Sigmoid colon (tissue), 7 donors: ENCODE measurements at places on chromosomes 13 and 19. TPM values are rescaled to one million over a fixed set of nuclear protein-coding genes. Genes with fewer than 3 reads are reported as not detected.

- no peaks in the 10 kb centered on the region for H3K4me1 ChIP-seq
- no peak for DNase-seq
- no peak overlapping the region for H3K27ac ChIP-seq
- no peaks in the 10 kb centered on the region for H3K27me3 ChIP-seq
- H3K36me3 ChIP-seq = no peaks in the 10 kb centered on the region
- H3K4me3 ChIP-seq = no peak overlapping the region
These were observed 28.4 kb downstream of the TMTC4 start for GRCh38 chr13:100646030-100646673.

GRCh38 chr19:17842663-17843291, 5.0 kb downstream of the JAK3 start:
- H3K27ac ChIP-seq = no peak overlapping the region
- H3K4me3 ChIP-seq = peak overlapping the region; percentile 33
- no peaks in the 10 kb centered on the region for H3K36me3 ChIP-seq
- peaks cover 5% of the 10 kb centered on the region for H3K27me3 ChIP-seq
- H3K4me1 ChIP-seq = no peaks in the 10 kb centered on the region

DNA sequence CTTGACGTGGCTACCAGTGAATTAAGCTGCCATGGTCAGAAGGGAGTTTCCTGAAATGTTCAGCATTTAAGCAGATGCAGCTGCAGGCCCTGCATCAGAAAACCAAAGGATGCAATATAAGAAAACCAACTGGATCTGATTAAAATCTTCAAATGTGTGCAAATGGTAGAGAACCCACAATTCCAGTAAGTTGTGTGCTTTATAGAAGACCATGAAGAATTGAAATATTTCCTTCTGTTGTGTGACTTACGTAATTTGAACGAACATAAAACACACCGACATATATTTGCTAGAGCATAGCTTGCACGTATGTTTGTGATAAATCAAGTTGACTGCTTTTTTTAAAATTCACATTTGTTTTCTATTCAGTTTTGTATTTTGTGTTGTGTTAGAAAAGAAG, 191.4 kb downstream of the COL4A1 start:
- no peak overlapping the region for H3K27ac ChIP-seq
- no peaks in the 10 kb centered on the region for H3K36me3 ChIP-seq
- DNase-seq = no peak
- H3K4me1 ChIP-seq = no peaks in the 10 kb centered on the region
- no peak overlapping the region for H3K4me3 ChIP-seq

The STOML3 gene
- not detected for total RNA-seq

The UTP14C gene
- total RNA-seq = 16.1 TPM

The TMEM221 gene
- total RNA-seq = not detected

GRCh38 chr13:71774863-71775262, 92.1 kb downstream of the DACH1 start:
- H3K27ac ChIP-seq = no peak overlapping the region
- no peaks in the 10 kb centered on the region for H3K4me1 ChIP-seq
- H3K27me3 ChIP-seq = no peaks in the 10 kb centered on the region
- DNase-seq = no peak
- no peak overlapping the region for H3K4me3 ChIP-seq
- H3K36me3 ChIP-seq = no peaks in the 10 kb centered on the region

The CLC gene
- not detected for total RNA-seq

DNA sequence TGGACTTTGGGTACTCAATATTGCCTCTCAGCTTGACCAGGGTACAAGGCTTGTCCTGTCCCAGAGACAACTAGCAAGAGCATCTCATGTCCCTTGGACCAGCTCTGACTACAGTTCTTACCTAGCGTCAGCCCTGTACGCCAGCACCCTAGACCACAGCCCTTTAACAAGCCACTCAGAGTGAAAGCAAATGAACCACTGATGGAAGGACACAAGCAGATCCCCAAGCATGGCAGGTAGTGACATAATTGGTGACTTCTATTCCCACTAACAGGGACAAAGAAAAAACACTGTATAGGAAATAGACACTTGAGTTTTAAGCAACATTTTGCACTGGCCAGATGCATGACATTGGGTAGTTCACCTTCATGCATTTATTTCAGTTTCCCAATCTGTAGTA, 8.8 kb upstream of the LRCH1 start:
- H3K27ac ChIP-seq = no peak overlapping the region
- H3K27me3 ChIP-seq = no peaks in the 10 kb centered on the region
- DNase-seq = no peak
- H3K36me3 ChIP-seq = no peaks in the 10 kb centered on the region

The CELF5 gene
- 0.36 TPM for total RNA-seq

The NLRP4 gene
- total RNA-seq = not detected

The FXYD1 gene
- 45.7 TPM for total RNA-seq

The RAB3A gene
- total RNA-seq = 0.66 TPM

GRCh38 chr19:7933828-7934725, 8.1 kb upstream of the CTXN1 start:
- H3K4me1 ChIP-seq = no peaks in the 10 kb centered on the region
- no peaks in the 10 kb centered on the region for H3K27me3 ChIP-seq
- no peak overlapping the region for H3K4me3 ChIP-seq
- DNase-seq = peak; percentile 63

DNA sequence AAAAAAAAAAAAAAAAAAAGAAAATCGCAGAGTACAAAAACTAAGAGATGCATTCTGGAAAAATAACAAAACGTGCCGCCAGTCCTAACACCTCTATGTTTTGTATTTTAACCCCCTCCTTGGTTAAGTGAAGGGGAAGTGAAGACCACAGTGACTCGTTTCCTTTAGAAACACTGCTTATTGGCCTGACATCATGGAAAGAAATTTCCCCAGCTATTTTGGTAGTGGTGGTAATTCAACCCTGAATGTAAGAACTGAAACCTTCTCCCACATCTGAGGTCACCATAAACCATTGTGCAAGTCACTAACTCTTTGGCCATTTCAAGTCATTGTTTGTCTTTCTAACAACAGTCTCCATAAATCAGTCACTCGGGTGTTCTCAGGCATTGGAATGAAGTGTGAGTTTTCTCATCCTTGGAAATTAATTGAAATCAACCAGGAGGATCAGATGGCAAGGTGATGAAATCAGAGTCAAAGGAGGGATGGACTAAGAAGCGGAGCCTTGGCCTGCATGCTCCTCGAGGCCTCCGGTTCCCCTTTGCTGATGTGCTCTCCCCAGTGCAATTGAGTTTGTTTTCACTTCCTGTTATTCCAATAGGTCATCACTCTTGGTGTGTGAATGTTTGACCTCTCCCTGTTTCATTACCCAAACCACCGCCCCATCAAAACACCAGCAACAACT, 443.9 kb downstream of the FGF9 start:
- no peak overlapping the region for H3K4me3 ChIP-seq
- no peaks in the 10 kb centered on the region for H3K4me1 ChIP-seq
- no peak for DNase-seq
- no peaks in the 10 kb centered on the region for H3K36me3 ChIP-seq
- H3K27ac ChIP-seq = no peak overlapping the region
- no peaks in the 10 kb centered on the region for H3K27me3 ChIP-seq

The ICAM3 gene
- 3.9 TPM for total RNA-seq

DNA sequence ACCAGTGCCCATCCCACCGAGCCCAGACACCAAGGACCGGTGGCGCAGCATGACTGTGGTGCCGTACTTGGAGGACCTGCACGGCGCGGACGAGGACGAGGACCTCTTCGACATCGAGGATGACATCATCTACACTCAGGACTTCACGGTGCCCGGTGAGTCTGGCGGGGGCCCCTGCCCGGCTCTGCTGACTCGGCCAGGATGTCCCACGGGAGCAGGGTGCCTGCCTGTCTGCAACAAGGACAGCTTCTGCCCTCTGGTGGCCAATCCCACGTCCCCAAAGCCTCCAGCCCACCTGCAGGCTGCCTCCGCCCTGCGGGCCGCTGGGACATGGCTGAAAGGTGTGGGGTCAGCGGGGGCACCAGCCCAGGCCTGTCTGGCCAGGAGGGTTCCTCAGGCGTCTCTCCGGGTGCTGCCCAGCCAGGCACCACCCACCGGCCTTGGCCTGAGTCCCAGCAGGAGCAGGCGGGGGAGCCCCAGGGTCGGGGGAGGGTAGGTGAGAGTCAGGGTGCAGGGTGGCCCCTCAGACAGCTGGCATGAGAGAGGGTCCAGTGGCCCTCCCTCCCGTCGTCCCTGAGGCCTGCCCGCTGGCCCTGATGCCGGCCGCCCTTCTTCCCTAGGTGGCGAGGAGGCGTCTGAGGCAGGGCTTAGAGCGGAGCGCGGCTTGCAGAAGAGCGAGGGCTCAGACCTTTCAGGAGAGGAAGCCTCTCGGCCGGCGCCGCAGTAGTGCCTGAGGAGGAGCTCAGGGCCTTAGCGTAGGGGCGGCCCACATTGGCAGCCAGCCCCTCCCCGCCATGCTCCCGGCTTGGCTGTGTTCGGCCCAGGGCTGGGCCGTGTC, 14.6 kb downstream of the CBARP start:
- no peaks in the 10 kb centered on the region for H3K27me3 ChIP-seq
- H3K27ac ChIP-seq = no peak overlapping the region
- no peak for DNase-seq

DNA sequence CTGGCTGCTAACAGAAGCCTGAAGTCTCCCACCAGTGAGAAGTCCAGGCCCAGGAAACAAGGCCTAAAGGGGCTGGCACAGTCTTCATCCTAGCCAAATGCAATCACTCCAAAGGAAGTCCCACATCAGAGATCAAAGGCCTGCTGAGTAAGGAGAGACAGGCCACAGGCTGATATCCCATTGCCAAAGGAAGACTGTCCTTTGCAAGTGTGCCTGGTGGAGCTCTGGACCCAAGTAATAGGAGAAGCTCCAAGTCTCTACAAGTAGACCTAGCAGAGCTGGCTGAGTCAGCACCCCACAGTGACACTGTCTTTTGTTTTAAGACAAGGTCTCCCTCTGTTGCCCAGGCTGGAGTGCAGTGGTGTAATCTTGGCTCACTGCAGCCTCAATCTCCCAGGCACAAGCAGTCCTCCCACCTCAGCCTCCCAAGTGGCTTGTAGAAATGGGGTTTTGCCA, 4.5 kb downstream of the DBP start:
- H3K4me3 ChIP-seq = no peak overlapping the region
- no peak for DNase-seq
- H3K4me1 ChIP-seq = no peaks in the 10 kb centered on the region
- peak overlapping the region; percentile 93 for H3K27ac ChIP-seq
- no peaks in the 10 kb centered on the region for H3K36me3 ChIP-seq

The SPRY2 gene
- 33.5 TPM for total RNA-seq

The ZNF470 gene
- total RNA-seq = 5.0 TPM

- no peaks in the 10 kb centered on the region for H3K36me3 ChIP-seq
- no peaks in the 10 kb centered on the region for H3K27me3 ChIP-seq
- DNase-seq = no peak
- no peaks in the 10 kb centered on the region for H3K4me1 ChIP-seq
- H3K4me3 ChIP-seq = no peak overlapping the region
- no peak overlapping the region for H3K27ac ChIP-seq
These were observed 170.6 kb upstream of the TSC22D1 start for GRCh38 chr13:44746690-44747089.

DNA sequence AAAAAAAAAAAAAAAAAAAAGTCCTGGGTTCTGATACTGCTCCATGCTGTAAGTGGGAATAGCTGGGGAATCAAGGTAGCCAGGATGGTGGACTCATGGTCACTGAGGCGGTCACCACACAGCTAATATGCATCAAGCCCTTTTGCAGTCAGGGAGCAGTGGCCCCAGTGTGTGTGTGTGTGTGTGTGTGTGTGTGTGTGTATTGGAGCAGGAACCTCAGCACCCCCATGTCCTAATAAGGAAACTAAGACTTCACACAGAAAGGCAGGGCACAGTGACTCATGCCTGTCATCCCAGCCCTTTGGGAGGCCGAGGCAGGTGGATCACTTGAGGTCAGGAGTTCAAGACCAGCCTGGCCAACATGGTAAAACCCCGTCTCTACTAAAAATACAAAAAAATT, 12.0 kb downstream of the B3GNT3 start:
- DNase-seq = no peak
- H3K27ac ChIP-seq = no peak overlapping the region
- no peaks in the 10 kb centered on the region for H3K36me3 ChIP-seq
- no peak overlapping the region for H3K4me3 ChIP-seq

- no peak overlapping the region for H3K4me3 ChIP-seq
- H3K27me3 ChIP-seq = no peaks in the 10 kb centered on the region
- H3K36me3 ChIP-seq = no peaks in the 10 kb centered on the region
- H3K4me1 ChIP-seq = peaks cover 57% of the 10 kb centered on the region
- no peak overlapping the region for H3K27ac ChIP-seq
These were observed 17.1 kb downstream of the LSM14A start for GRCh38 chr19:34189199-34189916.

GRCh38 chr13:88704600-88705275, 1033.6 kb downstream of the SLITRK5 start:
- no peak overlapping the region for H3K4me3 ChIP-seq
- H3K36me3 ChIP-seq = no peaks in the 10 kb centered on the region
- DNase-seq = no peak
- H3K4me1 ChIP-seq = no peaks in the 10 kb centered on the region

- H3K27me3 ChIP-seq = no peaks in the 10 kb centered on the region
- H3K4me1 ChIP-seq = no peaks in the 10 kb centered on the region
- no peak overlapping the region for H3K4me3 ChIP-seq
- H3K27ac ChIP-seq = no peak overlapping the region
These were observed 13.6 kb upstream of the GPI start for GRCh38 chr19:34351382-34351826.

GRCh38 chr13:21526707-21527540, 67.8 kb upstream of the ZDHHC20 start:
- no peak for DNase-seq
- no peaks in the 10 kb centered on the region for H3K27me3 ChIP-seq
- no peak overlapping the region for H3K27ac ChIP-seq

The LILRA6 gene
- 3.2 TPM for total RNA-seq

DNA sequence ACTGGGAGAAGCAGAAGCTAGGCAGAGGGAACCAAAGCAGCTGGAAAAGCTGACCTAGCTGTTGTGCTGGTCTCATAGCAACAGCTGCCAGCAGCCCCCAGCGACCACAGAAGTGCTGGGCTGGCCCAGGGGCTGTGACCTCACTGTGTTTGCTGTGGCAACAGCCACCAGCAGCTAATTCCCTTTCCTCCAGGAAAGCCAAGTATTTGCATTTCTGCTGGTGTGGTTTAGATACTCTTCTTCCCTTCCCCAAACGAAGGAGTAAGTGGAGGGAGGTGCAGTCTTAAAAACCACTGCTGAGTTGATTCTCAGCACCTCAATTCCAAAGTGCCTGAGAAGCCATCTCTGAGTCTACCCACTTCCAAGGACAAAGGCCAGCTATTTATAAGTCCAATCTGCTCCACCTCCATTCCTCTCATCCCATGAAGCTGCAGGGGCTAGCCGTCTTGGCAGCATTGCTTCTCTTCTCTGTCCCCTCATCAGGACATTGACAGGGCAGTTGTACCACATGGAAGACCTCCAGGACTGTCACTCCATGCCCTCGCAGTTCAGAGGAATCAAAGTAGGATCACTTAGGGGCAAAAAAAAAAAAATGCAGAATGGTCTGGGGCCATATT, 11.5 kb upstream of the CCDC97 start:
- H3K27me3 ChIP-seq = no peaks in the 10 kb centered on the region
- H3K4me1 ChIP-seq = peaks cover 36% of the 10 kb centered on the region
- no peak overlapping the region for H3K4me3 ChIP-seq
- peaks cover 65% of the 10 kb centered on the region for H3K36me3 ChIP-seq

DNA sequence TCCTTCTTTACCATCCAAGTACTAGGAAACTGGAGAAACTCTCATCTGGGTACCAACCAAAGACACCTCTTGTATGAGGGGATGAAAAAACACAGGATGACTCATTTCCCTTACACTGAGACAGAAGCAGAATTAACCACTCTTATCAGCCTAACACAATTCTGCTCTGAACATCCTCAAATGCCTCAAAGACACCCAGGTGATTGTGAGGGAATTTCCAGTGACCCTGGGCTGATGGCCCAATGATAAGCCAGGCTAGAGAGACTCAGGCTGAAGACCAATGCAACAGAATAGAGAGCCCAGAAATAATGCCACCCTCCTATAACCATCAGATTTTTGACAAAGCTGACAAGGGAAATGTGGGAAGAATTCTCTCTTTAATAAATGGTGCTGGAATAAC, 7.0 kb downstream of the ZNF737 start:
- no peak for DNase-seq
- H3K27ac ChIP-seq = no peak overlapping the region
- no peaks in the 10 kb centered on the region for H3K27me3 ChIP-seq
- peaks cover 16% of the 10 kb centered on the region for H3K36me3 ChIP-seq
